Sigmoid colon (tissue), 7 donors: ENCODE measurements at places on chromosomes 1 and 21.

DNA sequence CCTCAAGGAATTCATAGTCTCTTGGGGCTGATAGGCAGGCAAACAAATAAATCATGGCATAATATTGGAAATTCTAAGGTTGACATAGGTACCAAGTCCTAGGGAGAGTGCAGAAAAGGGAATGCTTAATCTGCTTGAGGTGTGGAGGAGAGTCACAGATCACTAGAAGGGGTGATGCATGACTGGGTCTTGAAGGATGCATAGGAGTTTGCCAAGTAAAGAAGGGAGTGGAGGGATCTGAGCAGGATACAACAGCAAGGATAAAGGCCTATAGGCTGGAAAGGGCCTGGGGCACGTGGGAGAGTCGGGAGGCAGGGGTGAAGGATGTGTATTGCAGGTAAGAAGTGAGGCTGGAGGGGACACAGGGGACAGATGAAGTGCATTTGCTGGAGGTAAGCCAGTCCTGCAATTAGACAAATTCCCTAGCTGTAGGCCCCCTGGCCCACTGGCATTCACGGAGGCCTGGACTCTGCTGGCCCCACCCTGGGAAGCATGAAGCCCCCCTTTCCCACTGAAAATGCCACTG is 15.9 kb downstream of the IGSF21 start:
- no peak for DNase-seq

DNA sequence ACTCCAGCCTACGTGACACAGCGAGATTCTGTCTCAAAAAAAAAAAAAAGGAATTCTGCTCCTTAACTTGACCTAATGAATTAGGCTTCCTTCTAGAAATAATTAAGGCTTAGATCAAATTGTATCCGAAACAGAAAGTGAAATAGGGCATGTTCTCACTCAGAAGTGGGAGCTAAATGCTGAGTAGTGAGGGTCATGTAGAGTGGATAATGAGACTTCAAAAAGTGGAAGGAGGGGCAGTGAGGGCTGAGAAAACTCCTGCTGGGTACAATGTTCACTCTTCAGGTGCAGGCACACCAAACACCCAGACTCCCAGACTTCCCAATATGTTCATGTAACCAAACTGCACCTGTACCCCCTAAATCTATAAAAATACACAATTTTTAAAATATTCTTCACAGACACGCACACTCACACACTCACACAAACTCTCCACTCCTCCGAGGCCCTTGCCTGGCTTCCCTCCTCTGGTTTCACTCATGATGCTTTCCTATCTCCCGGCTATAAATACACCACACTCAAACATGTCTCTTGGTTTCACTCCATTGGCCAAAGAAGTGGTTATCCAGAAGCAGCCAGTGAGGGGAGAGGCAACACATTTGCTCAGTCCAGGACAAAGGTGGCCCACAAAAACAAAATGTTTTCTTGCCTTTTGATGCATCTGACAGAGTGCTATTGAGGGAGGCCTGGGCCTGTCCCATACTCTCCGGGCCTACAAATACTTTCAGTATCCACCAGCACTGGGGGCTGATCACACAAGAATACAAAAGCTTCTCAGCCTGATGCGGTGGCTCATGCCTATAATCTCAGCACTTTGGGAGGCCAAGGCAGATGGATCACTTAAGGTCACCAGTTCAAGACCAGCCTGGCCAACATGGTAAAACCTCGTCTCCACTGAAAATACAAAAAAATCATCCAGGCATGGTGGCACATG is 249.2 kb downstream of the TOMM20 start:
- peak; percentile 50 for DNase-seq

DNA sequence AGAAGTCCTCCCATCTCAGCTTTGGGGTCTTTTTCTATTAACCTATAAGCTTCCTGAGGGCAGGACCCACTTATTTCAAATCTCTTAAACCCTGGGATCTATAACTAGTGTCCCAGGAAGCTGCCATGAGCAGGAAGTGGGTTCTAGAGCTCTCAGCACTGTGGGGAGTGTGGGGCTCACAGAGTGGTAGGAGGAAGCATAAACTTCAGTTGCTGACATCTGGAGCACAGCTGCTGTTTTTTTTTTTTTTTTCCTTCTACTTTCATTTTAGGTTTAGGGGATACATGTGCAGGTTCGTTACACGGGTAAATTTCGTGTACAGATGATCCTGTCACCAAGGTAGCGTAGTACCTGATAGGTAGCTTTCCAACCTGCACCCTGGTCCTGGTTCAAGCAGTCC is 59.3 kb downstream of the AK4 start:
- DNase-seq = no peak

GRCh38 chr1:58586271-58586670 is 9.2 kb upstream of the TACSTD2 start:
- DNase-seq = no peak

DNA sequence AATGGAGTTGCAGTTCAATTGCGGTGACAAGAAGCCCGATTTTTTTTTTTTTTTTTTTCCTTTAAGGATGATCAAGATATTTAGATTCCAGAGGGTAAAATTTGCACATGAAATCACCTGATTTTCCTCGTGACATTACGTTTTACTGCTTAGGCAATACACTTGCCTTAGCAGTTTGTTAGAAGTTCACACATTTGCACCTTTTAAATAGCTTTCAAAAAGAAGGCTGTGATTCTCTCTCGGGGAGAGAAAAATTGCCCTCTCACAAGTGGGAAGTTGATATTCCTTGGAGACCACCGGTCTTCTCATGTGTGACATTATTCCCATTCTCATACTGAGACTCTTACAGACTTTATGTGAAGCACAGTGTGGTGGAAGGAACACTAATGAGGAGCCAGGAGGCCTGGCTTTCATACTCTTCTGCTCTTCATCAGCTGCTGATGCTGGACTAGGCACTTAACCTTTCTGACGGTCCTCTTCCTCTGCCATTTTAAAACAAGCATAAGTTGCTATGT is 69.8 kb upstream of the HSPA13 start:
- no peak for DNase-seq

GRCh38 chr1:54834007-54834541 is 33.0 kb upstream of the TTC22 start:
- DNase-seq = no peak

- DNase-seq = peak; percentile 81
Observed at GRCh38 chr21:29130270-29130969, at the start of gene MAP3K7CL. MAP3K7CL (plus strand) TSS chr21:29130644; CDS start chr21:29133345, 2,701 bp downstream.

DNA sequence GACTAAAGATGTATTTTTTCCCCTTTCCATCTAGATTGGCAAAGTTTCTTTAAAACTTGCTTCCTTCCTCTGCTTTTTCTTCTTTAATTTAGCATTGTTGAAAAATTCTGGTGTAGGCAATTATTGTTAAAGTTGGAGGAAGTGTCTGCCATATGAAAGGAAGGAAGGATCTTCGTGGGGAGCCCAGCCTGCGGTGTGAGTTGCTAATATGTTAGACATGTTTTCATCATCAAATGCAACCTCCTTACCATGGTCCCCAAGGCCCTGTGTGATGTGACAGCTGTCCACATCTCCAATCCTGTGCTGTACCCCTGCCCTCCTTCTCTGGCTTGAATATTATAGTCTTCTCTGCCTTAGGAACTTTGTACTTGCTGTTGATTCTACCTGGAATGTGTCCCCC is 81.0 kb upstream of the ZBTB18 start:
- no peak for DNase-seq

DNA sequence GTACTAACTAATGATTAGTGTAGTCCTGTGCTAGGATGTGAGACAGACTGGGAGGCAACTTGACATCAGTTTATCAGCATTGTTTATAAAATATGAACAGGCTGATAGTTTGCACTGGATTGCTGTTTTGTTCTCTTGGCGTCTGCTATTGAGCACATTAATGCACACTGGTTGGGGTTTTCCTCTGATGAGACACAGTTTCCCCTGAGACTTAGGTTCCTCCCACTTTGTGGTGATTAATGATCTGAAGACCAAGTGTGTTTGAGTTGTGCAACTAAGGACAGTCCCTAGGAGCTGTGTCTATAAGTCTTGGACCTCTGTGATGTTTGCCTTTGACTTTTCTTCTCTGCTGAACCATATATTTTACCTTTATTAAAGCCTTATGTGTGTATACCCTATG is 1015.4 kb downstream of the AMY1C start:
- DNase-seq = no peak

DNA sequence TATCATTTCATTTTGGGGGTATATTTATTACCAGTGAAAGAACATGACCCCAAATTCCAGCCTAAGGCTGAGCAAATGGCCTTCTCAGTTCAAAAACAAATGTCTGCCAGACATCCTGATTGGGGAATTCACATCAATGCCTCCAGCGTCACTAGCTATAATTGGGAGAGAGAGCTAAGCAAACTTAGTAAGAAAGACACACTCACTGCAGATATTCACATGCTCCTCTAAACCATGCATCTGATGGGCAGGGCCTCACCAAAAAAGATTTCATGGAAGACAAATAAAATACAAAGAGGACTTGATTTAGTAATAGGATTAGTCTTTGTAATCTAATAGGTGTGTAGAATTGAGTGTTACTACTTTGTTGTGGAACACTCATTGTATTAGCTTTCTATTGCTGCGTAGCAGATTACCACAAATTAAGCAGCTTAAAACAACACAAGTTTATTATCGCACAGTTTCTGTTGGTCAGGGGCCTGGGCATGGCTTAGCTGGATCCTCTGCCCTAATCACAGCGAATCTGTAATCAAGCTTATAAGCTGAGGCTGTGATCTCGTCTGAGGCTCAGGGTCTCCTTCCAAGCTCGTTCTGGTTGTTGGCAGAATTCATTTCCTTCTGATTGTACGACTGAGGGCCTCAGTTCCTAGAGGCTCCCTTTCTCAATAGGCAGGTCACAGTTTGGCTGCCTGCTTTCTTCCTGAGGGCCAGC is 243.0 kb downstream of the PBX1 start:
- DNase-seq = no peak

GRCh38 chr21:33388188-33388587 is 15.0 kb upstream of the IFNGR2 start:
- DNase-seq = no peak

DNA sequence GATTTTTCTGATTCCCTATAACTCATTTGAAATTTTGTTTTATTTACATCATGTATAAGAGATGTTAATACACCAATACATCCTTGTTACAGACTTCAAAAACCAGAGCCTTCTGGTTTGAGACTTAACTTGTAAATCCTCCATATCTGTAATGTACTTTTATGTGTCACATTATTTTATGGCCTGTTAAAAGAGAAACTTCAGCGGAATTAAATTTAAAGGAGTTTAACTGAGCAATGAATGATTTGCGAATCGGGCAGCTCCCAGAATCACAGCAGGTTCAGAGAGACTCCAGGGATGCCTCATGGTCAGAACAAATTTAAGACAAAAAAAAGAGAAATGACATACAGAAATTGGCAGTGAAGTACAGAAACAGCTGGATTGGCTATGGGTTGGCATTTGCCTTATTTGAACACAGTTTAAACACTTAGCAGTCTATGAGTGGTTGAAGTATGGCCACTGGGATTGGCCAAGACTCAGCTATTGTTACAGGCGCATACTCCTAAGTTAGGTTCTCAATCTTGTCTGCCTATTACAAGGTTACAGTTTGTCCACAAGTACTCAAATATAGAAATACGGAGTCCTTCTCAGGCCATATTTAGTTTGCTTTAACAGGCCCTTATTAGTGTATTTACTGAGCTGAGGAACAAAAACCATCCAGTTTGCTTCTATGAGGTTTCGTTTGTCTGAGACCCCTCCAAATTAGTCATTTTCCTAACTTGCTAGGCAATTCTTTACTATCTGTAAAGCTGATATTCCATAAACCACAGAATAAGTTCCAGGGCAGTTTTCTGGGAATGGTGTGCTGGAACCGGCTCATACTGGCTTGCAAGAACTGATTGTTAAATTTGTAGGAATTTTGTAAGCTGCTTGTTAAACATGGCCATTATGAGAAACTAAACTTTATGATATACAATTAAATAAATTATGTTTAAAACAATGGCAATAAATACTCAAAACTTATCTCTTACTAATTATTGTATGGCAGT is 56.2 kb upstream of the WDR26 start:
- DNase-seq = no peak

- no peak for DNase-seq
Observed at GRCh38 chr1:175803413-175803812, 60.0 kb upstream of the TNR start.

- DNase-seq = no peak
Observed at GRCh38 chr1:173057984-173058383, 7.2 kb upstream of the TNFSF18 start.

- no peak for DNase-seq
Observed at GRCh38 chr1:86582161-86582560, 35.3 kb downstream of the CLCA4 start.

GRCh38 chr1:38152351-38153065 is 105.9 kb upstream of the POU3F1 start:
- DNase-seq = no peak

DNA sequence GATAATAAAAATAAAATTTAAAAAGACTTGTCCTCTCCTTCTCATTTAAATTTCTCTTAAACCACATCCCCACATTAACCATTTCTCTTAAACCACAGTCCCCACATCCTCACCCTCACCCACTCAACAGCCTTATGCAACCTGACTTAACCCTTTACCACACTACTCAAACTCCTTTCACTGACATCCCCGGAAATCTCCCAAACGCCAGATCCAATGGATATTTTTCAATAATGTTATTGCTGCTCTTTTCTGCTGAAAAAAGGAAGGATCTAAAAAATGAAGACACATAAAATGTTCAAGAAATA is 54.2 kb upstream of the EEIG2 start:
- no peak for DNase-seq

- DNase-seq = no peak
Observed at GRCh38 chr1:76477156-76477555, 390.1 kb upstream of the ST6GALNAC5 start.

DNA sequence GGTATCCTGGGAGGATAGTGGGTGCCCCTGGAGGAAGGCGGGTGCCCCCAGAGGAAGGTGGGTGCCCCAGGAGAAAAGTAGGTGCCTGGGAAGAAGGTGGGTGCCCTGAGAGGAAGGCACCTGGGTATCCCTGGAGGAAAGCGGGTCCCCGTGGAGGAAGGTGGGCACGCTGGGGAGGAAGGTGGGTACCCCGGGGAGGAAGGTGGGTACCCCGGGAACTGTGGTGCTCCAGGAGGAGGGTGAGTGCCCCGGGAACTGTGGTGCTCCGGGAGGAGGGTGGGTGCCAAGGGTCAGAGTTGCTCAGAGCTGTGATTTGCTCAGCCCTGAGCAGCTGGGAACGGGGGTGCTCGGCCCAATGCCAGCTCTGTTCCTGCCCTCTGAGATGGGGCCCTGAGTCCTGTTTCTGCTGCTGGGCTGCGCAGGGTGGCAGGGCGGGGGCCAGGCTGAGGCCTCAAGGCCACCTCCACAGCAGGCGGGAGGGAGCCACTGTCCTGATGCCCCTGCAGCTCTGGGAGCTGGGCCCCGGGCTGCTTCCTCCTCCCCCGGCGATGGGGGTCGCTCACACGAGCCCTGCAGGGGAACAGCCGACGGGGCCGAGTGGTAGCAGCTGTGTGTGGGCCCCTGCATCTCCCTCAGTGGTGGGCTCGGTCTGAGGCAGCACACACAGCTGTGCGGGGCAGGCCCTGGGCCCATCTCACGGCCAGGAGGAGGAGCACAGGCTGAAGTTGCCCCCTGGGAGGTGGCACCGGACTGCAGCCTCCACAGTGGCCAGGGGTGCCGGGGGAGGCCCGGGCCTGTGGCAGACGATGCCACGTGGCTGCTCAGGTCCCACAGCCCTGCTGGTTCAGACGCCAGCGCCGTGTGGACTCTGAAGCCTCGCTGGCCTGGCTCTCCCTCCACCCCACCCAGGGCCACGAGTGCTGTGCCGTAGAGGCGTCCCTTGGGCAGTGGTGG is 57.4 kb downstream of the SLX9 start:
- DNase-seq = peak; percentile 64
